Karpas-422 (cell line): ENCODE measurements at places on chromosomes 1 and 21.

DNA sequence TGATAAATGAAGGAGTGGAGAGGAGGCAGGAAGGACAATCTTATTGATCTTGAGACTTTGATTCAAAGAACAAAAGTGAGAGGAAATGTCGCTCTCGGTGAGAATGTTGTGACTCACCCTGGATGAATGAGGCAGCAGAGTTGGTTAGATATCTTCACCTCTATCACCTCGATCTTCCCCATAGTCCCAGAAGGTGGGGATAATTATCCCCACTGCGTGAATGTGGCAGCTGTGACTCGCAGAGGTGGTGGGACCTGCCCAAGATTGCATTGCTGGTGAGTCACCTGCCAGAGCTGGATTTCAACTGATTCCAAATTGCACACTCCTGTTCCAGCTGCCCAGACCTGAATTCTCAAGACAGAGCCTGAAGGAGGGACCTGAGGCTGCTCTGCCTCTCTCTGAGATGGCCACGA, 105.0 kb downstream of the MATN1 start:
- no peaks in the 10 kb centered on the region for H3K4me1 ChIP-seq
- H3K4me3 ChIP-seq, result no peak overlapping the region
- no peaks in the 10 kb centered on the region for H3K27me3 ChIP-seq
- H3K27ac ChIP-seq, result no peak overlapping the region

DNA sequence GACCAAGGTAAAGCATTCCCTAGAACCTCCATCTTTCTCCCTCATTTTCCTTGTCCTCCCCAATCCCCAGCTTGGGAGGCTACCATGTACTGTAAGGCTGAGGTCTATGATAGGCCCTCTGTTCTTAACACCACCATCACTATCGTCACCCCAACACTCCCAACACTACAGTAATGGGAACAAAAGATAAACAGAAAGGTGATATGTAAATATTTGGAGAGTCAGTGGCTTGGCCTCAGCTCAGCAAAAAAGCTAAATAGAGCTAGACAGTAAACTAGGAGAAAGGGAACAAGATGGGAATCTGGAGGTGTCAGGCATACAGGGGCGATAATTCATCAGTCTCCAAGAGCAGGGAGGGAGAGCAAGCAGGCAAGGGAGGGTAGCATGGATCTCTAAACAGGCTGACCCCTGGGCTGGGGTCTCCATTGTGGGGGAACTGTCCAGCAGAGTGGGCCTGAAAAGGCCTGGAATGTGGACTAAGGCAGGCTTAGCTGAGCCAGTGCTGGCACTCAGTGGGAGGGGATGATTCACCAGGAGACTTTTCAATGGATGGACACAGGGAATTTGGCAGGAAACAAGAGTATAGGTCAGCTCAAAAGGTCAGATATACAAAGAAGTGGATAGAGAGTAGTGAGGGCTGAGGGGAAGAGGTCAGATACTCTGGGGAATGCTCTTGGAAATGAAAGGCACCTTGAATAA, 6.7 kb downstream of the WNT2B start:
- no peak for DNase-seq
- H3K27me3 ChIP-seq, result 0 out of 2 replicates have a peak, but pooled peaks cover 3% of the 10 kb centered on the region
- no peaks in the 10 kb centered on the region for H3K4me1 ChIP-seq
- H3K36me3 ChIP-seq, result no peaks in the 10 kb centered on the region
- no peak overlapping the region for H3K4me3 ChIP-seq

- H3K4me1 ChIP-seq, result no peaks in the 10 kb centered on the region
- H3K27ac ChIP-seq, result no peak overlapping the region
- no peak overlapping the region for H3K4me3 ChIP-seq
- H3K36me3 ChIP-seq, result no peaks in the 10 kb centered on the region
Observed at GRCh38 chr1:26145041-26145959, 13.6 kb upstream of the FAM110D start.

DNA sequence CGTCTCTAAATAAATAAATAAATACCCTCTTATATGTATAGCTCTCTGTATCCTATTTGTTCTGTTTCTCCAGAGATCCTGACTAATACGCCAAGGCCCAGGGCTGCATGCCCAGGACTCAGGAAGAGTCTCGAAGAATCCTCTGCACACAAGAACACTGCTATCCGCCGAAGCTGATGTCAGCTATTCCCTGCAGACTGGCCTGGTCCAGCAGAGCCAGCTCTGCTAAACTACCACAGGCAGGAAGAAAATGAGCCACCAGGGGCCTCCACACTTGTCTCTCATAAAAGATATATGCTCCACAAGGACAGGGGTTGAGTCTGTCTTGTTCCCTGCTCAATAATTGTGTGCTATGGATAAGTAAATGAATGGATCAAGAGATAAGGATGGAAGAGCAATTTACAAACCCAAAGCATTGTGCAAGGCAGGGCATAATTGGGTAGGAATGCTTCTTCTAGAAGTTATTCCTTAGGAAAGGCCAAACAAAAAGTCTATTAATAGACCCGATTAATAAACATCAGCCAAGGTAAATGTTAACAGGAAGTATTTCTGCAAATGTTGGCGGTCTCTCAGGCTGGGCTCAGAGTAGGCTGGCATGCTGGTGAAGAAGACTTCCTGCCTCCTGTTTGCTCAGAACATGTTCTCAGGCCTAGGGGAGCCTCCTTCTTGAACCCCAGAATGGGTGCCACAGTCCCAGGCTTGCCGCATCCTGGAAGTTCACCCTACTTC, 26.3 kb upstream of the MAN1C1 start:
- H3K4me1 ChIP-seq, result peaks cover 24% of the 10 kb centered on the region
- no peak for DNase-seq
- H3K36me3 ChIP-seq, result no peaks in the 10 kb centered on the region
- no peak overlapping the region for H3K4me3 ChIP-seq
- no peak overlapping the region for H3K27ac ChIP-seq

GRCh38 chr1:220497220-220497947, 30.6 kb upstream of the MARK1 start:
- no peaks in the 10 kb centered on the region for H3K27me3 ChIP-seq
- H3K4me3 ChIP-seq, result no peak overlapping the region
- no peaks in the 10 kb centered on the region for H3K36me3 ChIP-seq
- H3K27ac ChIP-seq, result no peak overlapping the region

DNA sequence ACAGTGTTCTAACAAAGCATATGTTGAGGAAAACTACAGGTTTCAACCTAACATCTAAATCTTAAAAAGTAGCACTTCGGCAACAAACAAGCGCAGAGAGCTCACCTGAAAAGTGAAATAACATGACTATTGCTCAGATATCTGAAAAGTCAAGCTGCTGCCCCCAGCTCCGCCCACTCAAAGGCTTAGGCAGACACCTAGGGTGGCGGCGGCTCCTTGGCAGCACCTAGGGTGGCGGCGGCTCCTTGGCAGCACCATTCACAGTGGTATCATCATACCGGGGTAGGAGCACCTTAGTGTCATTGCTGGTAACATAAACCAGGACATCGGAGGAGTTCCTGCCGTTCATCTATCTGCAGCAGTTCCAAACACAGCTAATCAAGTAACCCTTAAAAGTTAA, 4.2 kb upstream of the S100A12 start:
- no peaks in the 10 kb centered on the region for H3K4me1 ChIP-seq
- no peak overlapping the region for H3K4me3 ChIP-seq
- H3K27ac ChIP-seq, result no peak overlapping the region

DNA sequence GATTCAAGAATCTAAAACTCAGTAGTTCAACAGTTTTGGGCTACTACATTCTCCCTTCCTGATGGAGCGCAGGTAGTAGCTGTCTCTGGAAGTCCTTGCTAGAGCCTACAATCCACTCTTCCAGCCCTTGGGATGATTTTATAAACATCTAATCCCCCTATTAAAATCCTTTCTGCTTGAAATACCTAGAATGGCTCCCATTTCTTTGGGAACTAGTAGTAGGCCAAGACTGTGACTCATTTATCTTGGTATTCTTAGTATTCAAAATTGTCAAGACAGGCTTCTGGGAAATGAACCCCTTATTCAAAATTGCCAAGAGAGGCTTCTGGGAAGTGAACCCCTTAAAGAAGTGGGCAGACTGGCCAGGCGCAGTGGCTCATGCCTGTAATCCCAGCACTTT, 142.5 kb upstream of the FGGY start:
- DNase-seq, result no peak
- peaks cover 7% of the 10 kb centered on the region for H3K4me1 ChIP-seq
- H3K27ac ChIP-seq, result no peak overlapping the region
- H3K27me3 ChIP-seq, result no peaks in the 10 kb centered on the region
- no peak overlapping the region for H3K4me3 ChIP-seq

- peak overlapping the region; percentile 71 for H3K4me3 ChIP-seq
- peak; percentile 84 for DNase-seq
- peaks cover 85% of the 10 kb centered on the region for H3K4me1 ChIP-seq
- H3K36me3 ChIP-seq, result 0 out of 2 replicates have a peak, but pooled peaks cover 6% of the 10 kb centered on the region
- peak overlapping the region; percentile 91 for H3K27ac ChIP-seq
- no peaks in the 10 kb centered on the region for H3K27me3 ChIP-seq
Observed at GRCh38 chr1:36160949-36161485, 5.1 kb downstream of the MAP7D1 start.

GRCh38 chr1:62688687-62689085, 500 bp upstream of the DOCK7 start:
- H3K4me3 ChIP-seq, result peak overlapping the region; percentile 61
- H3K36me3 ChIP-seq, result no peaks in the 10 kb centered on the region
- H3K4me1 ChIP-seq, result peaks cover 5% of the 10 kb centered on the region

DNA sequence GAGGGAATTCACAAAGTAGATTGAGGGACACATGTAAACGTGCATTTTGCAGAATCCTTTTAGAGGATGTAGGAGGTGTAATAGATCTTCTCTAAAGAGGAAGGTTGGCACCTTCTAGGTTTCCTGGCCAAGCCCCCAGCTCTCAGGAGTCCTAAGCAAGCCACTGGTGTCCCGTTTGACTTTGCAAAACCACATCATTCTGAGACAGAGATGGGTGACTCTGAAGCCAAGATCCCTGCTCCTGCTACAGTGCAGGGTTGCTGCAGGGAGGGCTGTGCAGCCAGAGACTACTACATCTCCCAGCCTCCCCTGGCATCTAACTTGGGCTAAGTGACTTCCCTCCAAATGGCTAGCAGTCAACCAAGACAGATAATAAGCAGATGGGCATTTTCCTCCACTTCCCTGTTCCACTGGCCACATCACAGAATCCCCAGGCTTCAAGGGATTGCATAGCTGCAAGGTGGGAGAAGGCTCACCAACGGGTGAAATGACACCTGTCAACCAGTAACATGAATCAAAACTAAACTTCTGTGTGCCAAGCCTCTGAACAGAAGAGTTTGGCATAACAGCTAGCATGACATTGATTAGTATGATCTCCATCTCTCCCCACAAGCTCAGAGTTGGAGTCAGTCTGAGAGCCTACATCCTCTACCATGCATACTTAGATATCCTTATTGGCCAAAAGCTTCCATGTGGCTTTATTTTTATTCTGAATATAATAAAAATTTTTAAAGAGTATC, 129.6 kb upstream of the COA6 start:
- no peaks in the 10 kb centered on the region for H3K4me1 ChIP-seq
- H3K36me3 ChIP-seq, result no peaks in the 10 kb centered on the region
- no peak for DNase-seq
- H3K27me3 ChIP-seq, result no peaks in the 10 kb centered on the region
- no peak overlapping the region for H3K4me3 ChIP-seq

- H3K4me3 ChIP-seq, result peak overlapping the region; percentile 27; the same call in 1 of the 2 replicates
- no peaks in the 10 kb centered on the region for H3K36me3 ChIP-seq
- DNase-seq, result no peak
- H3K4me1 ChIP-seq, result peaks cover 8% of the 10 kb centered on the region; the same call in 1 of the 2 replicates
- no peak overlapping the region for H3K27ac ChIP-seq
Observed at GRCh38 chr1:117735045-117735992, 129.5 kb downstream of the TENT5C start.

GRCh38 chr1:4298361-4299083, 355.9 kb upstream of the AJAP1 start:
- DNase-seq, result no peak
- no peak overlapping the region for H3K4me3 ChIP-seq
- H3K27me3 ChIP-seq, result no peaks in the 10 kb centered on the region
- no peak overlapping the region for H3K27ac ChIP-seq
- H3K4me1 ChIP-seq, result no peaks in the 10 kb centered on the region
- H3K36me3 ChIP-seq, result no peaks in the 10 kb centered on the region

DNA sequence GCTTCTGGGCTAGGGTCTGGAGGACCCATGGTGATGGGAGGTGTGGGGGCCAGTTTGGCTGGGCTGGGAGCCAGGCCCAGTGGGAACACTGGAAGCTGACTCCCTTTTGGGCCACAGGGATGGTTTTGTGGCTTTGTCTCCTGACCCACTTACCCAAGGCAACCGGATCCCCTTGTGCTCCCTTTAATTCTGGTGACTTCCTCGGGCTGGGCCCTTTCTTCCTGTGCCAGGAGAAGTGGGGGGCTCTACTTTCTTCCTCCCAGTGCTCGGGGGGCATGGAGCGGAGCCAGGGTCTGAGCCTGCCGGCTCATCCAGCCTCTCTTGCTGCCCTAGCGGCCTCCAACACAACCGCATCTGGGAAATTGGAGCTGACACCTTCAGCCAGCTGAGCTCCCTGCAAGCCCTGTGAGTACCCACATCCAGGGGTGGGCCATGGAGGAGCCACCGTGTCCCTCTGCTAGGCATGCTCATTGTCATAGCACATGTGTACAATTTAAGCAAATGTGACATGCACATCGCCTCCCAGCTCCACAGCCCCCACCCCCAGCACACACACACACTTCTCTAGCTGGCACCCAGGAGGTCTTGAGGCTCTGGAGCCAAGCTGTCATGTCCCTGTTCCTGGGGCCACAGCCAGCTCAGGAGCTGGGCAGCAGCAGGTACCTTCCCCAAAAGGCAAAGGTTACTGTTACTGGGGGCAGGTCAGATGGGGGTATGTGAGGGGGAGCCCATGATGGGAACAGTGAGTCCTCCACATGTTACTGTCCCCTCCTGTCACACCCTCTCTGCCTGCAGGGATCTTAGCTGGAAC, 35.0 kb downstream of the UBE2T start:
- no peaks in the 10 kb centered on the region for H3K4me1 ChIP-seq
- no peaks in the 10 kb centered on the region for H3K36me3 ChIP-seq
- no peak overlapping the region for H3K27ac ChIP-seq
- H3K4me3 ChIP-seq, result no peak overlapping the region
- DNase-seq, result no peak

DNA sequence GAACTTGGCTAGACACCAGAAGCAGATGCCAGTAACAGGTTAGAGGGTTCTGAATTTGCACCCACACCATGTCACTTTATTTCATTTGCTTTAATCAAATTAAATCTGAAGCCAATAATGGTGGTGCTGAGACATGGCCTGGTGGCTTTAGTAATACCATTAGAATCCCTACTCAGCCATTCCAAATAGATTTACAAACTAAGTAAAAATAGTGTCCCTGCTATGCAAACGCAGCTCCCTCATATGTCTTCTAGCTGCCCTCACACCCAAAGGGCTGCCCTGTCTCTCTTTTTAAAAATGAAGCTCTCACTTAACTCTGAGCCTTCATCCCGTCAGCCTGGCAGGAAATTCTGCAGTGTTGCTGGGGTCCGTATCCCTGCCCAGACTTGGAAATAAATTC, 21.1 kb downstream of the GLUL start:
- no peaks in the 10 kb centered on the region for H3K36me3 ChIP-seq
- no peak for DNase-seq
- H3K4me1 ChIP-seq, result no peaks in the 10 kb centered on the region
- no peak overlapping the region for H3K27ac ChIP-seq
- H3K4me3 ChIP-seq, result no peak overlapping the region

GRCh38 chr1:100353071-100353801, 930 bp downstream of the CDC14A start:
- H3K4me3 ChIP-seq, result peak overlapping the region; percentile 91
- H3K27me3 ChIP-seq, result no peaks in the 10 kb centered on the region
- peak overlapping the region; percentile 74 for H3K27ac ChIP-seq
- 0 out of 2 replicates have a peak, but pooled peaks cover 2% of the 10 kb centered on the region for H3K36me3 ChIP-seq
- DNase-seq, result peak; percentile 83
- peaks cover 51% of the 10 kb centered on the region for H3K4me1 ChIP-seq

- H3K36me3 ChIP-seq, result no peaks in the 10 kb centered on the region
- peaks cover 40% of the 10 kb centered on the region for H3K4me1 ChIP-seq
- H3K27ac ChIP-seq, result peak overlapping the region; percentile 53; the same call in 1 of the 2 replicates
- H3K4me3 ChIP-seq, result no peak overlapping the region
- H3K27me3 ChIP-seq, result no peaks in the 10 kb centered on the region
- DNase-seq, result no peak
Observed at GRCh38 chr1:246198115-246198816, 308.8 kb downstream of the SMYD3 start.
